Naive thymus-derived CD4-positive, alpha-beta T cell (primary cell): ENCODE measurements at places on chromosomes 2 and 18. TPM values are rescaled to one million over a fixed set of nuclear protein-coding genes. Genes with fewer than 3 reads are reported as not detected.

DNA sequence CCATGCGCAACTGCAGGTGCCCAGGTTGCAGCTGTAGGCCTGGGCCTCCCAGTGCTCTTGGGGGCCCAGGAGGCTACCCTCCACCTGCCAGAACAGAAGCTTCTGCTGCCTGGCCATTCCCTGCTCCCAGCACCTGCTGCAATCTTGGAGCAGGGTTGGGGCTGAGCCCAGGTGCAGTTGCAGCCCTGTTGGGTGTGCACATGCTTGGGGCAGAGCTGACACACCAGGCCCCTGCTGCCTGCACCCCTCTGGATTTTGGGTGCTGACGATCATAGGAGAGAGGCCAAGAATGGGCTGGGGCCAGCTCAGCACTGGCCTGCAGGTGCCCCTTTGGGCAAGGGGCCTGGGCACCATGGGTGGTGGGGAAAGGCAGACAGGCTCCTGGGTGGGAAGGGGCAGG lies 20.5 kb upstream of the SP140L start:
- DNase-seq: no peak

DNA sequence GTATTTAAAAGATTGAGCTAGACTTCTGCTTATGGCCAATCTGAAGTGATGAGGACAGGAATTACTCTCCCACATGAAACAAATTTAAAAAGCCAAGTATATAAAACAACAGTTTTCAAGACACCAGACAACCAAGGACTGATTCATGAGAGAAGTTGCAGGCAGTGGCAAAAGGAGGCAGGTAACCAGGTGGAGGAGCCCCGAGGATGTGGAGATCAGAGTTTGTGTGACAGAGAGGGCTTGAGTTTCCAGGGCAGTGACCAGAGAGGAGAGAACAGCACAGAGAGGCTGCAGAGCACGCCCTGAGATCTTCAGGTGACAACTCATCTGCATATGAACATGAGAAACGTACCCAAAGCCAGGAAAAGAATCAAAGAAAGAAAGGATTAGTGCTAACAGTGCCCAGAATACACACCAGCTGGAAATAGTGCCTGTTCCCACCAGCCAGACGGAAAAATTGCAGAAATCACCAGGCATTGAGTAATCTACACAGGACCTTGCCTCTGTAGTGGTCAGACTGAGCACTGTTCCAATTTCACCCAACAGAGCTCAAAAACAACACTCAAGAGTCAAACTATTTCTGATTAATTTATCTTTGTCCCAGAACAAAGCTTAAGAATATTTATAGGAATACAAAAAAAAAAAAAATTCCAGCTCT lies 173.1 kb downstream of the SEPTIN10 start:
- DNase-seq: no peak

TMEM169 gene
- total RNA-seq: 2.3 TPM

DNA sequence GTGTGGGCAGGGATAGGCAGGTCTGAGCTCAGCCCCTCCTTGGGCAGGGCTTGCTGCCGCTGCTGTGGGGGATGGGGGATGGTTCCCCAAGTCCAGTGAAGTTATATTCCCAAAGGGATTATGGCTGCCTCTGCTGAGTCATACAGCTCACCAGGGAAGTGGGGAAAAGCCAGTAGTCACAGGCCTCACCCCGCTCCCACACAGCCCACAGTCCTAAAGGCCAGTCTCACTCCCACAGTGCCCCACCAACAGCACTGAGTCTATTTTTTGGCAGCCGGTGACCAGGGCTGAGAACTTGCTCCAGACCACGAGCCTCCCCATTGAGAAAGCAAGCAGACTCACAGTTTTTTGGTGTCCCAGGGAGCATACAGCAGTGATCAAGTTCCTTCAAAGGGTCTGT lies 173.3 kb downstream of the OSR1 start:
- DNase-seq: no peak

- no peak for DNase-seq
Measured at GRCh38 chr18:27276479-27276878, 91.4 kb upstream of the CHST9 start.

DNA sequence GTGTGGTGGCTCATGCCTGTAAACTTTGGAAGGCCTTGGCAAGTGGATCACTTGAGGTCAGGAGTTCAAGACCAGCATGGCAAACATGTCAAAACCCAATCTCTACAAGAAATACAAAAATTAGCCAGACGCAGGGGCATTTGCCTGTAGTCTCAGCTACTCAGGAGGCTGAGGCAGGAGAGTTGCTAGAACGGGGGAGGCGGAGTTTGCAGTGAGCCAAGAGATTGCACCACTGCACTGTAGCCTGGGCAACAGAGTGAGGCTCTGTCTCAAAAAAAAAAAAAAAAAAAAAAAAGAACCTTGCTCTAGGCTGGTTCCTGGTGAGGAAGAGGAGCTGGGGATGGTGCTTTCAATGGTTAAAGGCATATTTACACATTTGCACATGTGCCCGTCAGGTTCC lies 129.4 kb downstream of the LYPD6B start:
- no peak for DNase-seq

REEP1 gene
- 0.22 and 0.36 TPM in 2 replicates for total RNA-seq

DNA sequence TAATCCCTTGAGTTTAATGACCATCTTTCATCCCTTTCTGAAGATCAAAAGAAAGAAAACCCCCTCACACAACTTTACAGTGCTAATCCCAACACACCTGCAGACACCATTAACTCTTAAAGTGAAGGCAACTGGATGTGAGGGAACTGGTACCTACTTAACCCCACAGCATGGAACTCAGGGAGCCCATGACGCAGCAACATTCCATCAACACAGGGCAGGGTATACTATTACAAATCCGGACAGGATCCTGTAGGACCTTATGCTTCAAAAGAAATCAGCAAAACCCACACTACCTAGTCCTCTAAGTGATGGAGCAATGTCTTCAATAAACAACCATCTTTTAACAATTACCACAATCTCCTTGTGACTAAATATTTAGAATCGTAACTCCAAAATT lies 78.6 kb downstream of the FARSB start:
- DNase-seq: no peak

GRCh38 chr2:69061525-69061924 lies 48.5 kb downstream of the ANTXR1 start:
- no peak for DNase-seq

DNA sequence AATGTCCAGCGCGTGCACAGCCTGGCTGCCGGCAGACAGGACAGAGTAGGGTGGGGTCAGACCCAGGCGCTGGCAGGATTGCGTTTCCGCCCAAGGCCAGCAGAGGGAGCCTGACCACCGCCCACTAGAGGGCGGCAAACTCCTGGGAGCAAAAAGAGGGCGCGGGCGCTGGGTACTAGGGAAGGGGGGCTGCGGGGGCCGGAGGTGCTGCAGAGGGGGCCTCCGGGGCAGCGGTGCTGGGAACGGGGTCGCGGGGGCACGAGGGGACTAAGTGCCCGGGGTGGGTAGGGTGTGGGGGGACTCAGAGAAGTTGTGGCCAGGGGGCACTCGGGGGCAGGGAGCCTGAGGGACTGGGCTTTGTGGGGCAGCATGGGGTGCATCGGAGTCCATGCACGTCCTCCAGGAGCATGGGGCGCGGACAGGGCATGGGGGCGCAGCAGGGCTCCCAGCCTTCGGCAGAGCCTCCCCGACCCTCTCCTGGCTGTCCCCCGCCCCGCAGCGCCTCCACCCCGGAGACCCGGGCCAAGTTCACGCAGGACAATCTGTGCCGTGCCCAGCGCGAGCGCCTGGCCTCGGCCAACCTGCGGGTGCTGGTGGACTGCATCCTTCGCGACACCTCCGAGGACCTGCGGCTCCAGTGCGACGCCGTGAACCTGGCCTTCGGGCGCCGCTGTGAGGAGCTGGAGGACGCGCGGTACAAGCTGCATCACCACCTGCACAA lies 3.2 kb downstream of the TEKT4 start:
- peak; percentile 50 for DNase-seq

GKN2 gene
- not detected in 2 replicates for total RNA-seq

- DNase-seq: no peak
Measured at GRCh38 chr2:221532641-221533040, 39.5 kb downstream of the EPHA4 start.

DNA sequence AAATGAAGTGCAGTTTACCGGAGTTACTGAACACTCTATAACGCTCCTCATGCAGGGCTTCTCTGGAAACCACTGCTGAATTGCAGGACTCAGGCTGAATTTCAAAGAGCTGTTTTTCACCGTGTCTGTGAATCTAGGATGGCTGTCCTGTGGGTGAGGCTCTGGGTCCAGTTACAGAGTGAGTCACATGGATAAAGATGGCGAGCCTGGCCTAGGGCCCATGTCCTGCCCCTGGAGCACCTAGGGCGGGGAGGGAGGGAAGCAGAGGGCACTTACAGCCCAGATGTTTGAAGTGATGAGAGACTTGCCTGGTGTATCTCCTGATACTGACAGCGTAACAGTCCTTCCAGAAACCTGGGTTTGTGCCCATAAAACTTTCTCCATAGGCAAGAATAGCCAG lies 583.0 kb downstream of the IRS1 start:
- no peak for DNase-seq

DNA sequence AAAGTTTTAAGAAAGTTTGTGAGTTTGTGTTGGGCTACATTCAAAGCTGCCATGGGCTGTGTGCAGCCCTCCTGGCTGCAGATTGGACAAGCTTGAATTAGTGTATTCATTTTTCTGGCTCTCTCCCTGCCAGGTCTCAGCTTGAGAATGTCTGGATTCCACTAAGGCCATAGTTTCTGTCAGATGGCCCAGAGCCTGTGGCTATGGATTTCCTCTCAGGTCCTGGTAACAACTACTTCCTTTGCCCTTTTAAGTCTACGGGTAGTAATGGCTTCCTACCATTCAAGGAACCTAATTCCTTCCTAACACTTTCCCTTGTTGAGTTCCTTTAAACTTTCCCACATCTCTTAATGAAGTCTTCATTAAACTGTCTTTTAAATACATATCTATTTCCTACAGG lies 24.3 kb upstream of the PSMD14 start:
- DNase-seq: no peak

CSRNP3 gene
- total RNA-seq: not detected

DNA sequence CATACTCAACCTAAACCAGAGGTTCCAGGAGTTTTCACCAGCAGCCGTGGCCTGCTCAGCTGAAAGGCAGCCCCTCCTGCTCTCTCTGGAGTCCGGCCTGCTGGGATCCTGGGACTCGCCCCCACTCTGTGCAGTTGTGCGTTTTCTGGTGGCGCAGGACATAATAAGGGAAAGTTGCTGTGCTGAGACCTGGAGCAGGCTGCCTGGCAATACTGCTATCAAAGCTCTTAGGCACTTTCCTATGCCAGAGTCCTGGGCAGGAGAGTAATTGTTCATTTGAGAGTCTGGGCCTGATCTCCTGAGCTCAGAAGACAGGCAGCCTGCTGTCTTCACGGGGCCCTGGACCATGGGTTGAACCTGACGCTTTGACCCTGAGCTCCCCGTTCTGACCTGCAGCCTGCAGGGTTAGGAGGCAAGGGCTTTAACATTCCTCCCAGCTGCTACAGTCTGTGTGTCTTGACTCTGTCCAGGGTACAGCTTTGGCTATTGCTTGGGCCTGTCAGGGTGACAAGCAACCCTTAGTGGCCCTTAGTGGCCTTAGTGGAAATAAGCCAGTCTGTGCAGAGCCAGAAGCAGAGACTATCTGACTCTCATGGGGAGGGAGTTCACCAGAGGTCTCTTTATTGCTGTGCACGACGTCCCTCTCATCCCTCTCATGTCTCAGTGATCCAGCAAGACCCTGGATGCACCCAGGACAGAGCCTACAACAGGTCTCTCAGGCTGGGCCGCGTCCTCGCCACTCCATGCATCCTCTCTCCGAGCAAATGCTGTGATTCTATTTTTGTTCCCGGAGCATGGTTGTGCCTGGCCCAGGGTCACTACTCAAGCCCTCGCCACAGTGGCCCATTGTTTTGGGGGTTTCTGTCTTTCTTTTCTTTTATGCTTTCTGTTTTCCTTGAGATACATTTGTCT lies 60.6 kb downstream of the ACKR3 start:
- no peak for DNase-seq

DNA sequence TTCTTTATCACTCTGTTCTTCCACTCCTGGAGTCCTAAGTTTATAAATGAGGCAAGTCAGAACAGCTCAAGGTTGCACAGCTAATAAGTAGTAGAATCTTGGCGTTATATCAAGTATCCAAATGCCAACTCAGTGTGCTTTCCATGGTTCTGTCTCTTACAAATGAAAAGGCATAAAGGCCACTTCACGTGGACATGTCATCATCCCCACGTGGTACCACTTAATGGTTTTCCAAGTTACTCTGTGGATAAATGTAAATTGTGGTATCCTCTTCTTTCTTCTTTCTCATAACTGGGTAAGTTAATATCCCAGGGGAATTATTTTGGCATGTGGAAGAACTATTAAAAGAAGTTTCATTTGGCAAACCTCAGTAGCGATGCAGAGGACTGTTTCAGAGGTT lies 131.5 kb upstream of the L3MBTL4 start:
- DNase-seq: no peak

DNA sequence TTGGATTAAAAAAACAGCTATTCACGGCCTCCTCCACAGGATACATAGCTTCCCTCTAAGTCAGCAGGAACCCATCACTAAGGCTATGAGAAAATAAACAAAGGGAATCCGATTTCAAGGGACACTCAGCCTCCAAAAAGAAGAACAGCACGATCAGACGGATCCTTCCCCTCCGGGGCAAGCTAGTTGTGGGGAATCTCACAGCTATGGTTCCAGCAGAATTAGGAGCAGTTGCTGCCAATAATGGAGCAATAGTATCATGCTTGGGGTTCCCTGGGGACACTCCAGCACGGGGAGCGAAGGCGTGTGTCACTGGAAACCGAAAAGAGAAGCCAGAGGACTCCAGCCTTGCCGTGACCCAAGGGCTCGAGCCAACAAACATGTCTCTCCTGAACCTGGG lies 163.1 kb downstream of the TTC32 start:
- no peak for DNase-seq

GRCh38 chr2:134683561-134684112 lies 35.2 kb downstream of the TMEM163 start:
- no peak for DNase-seq

DNA sequence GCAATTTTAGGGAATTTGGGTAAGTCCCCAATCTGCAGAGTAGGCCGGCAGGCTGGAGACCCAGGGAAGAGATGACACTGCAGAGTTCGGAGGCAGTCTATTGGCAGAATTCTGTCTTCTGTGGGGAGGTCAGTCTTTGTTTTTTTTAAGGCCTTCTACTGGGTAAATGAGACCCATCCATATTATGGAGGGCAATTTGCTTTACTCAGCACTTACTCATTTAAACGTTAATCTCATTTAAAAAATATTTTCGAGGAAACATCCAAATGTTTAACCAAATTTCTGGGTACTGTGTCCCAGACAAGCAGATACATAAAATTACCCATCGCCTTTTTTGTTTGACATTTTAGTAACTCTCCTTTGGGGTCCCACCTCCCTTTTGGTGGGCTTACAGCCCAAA lies 139.5 kb downstream of the IRS1 start:
- DNase-seq: no peak

DNAJC5G gene
- not detected in 2 replicates for total RNA-seq

DNA sequence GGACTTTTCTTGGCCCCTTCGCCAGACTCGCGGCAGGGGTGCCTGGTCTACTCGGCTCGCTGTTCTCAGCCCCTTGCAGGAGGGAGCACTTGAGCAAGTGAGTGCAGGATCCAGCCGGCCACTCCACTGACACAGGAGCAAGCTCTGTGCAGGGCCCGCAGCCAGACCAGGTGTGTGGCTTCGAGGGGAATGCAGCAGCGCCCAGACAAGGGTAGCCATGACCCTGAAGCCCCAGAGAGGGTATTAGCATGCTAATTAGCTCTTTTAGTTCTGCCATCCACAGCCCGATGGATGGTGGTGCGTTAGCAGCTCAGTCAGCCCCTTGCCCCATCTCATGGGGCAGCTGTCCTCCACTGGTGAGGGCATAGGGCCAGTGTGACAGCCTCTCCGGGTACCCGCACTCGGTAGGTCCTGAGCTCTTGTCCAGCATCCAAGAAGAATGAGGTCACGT lies 103.2 kb upstream of the HS6ST1 start:
- DNase-seq: no peak

ITPRIPL1 gene
- 30.4 and 31.8 TPM in 2 replicates for total RNA-seq

MC5R gene
- total RNA-seq: 0.25 TPM in 1 of 2 replicates, not detected in the other

GRCh38 chr2:241534701-241535375 lies 23.7 kb upstream of the BOK start:
- DNase-seq: no peak
